ENCODE measurements at places on chromosomes 5 and 9.

GRCh38 chr5:77973253-77973609 is 197.1 kb upstream of the TBCA start:
- DNase-seq = no peak

DNA sequence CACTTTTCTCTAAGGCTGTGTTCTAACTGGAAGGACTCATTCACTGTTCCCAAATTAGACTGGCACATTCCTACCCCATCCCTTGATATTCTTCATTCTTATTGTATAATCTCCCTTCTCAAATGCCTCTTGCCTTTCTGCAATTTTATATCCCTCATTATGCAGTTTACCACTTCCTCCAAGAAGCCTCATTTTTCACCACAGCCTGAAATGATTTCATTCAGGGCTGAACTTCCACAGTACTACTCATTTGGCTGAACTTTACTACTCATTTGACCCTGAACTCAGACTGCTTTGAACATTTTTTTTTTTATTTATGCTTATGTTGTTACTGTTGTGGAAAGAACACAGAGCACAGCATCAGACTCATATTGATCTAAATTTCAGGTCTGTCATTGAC is 32.7 kb downstream of the GRIA1 start:
- no peak for DNase-seq

GRCh38 chr5:111117136-111117535 is 25.0 kb downstream of the WDR36 start:
- no peak for DNase-seq

GRCh38 chr5:39714036-39714698 is 289.4 kb upstream of the DAB2 start:
- no peak for DNase-seq

GRCh38 chr9:38727497-38728001 is 7.6 kb upstream of the FAM240B start:
- no peak for DNase-seq

GRCh38 chr5:112685931-112686330 is 51.8 kb upstream of the APC start:
- DNase-seq = no peak

DNA sequence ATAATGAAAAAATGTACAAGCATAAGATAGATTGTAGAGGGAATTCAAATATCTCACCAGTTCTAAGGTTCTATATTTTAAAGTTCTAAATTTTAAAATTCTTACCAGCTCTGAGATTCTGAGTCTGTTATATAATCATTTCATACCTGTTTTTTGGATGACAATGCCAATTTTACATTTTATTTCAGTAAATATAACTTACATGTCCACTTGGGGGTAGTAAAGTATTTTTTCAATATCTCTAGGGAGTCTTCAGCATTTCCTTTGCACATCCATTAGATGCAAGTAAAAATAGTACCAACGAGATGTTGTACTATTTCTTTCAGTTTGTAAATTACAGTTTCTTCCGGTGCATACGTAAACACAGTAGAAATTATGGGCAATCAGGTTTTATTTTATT is 25.7 kb downstream of the NMUR2 start:
- DNase-seq = no peak

GRCh38 chr5:146904890-146905289 is 26.3 kb upstream of the PPP2R2B start:
- no peak for DNase-seq

DNA sequence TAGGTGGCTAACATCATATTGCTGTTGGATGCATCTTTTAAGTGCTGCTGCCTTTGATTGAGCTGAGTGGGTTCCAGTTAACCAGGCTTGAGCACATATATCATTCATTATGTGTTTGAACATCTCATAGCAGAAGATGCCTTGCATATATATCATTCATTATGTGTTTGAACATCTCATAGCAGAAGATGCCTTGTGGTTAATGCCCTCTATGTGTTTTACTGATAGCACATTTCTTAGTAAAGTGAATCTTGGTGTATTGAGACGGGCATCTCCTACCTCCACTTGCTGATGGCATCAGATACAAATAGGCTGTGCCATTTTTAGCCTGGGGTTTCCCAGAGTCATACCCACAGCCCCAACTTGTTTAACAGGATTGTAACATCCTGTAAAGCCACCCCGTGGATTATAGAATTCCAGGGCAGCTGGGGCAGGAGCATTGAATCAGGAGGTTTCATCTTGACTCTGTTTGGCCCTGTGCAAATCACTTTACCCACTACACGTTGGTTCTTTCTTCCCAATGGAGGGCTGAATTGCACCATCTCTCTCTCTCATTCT is 26.5 kb downstream of the MTAP start:
- DNase-seq = no peak
